AML-193 (cell line): ENCODE measurements at places on chromosomes 13 and 19.

DNA sequence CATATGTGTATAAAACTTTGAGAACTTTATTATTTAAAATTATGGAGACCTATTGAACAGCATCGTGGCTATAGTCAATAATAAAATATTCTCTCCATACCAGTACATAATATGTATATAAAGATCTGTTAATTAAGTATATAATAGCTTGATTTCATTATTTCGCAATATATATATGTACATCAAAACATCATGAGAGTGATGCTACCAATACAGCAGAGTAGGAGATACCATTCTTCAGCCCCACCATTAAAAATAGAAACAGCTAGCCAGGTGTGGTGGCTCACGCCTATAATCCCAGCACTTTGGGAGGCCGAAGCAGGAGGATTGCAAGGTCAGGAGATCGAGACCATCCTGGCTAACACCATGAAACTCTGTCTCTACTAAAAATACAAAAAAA is 1755.3 kb upstream of the SPRY2 start:
- no peak for DNase-seq

GRCh38 chr19:50842130-50842529 is 8.8 kb upstream of the KLK15 start:
- DNase-seq = no peak

- DNase-seq = peak; percentile 19
These were observed 25.0 kb downstream of the LRCH1 start for GRCh38 chr13:46577696-46578589.

GRCh38 chr19:53520163-53520546 is 17.8 kb upstream of the ZNF331 start:
- DNase-seq = no peak

GRCh38 chr13:91644806-91645205 is 246.4 kb downstream of the GPC5 start:
- DNase-seq = no peak

DNA sequence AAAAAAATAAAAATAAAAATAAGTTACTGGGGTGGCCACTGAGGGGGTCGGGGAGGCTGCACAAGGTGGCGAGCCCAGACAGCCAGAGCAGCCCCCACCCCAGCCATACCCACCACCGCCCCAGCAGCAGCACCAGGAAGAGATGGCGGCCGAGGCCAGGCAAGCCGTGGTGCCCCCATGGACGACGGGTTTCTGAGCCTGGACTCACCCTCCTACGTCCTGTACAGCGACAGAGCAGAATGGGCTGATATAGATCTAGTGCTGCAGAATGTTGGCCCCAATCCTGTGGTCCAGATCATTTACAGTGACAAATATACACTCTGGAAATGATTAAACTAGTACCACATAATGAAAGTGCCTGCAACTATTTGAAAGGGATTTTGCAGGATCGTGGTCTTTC is 71.6 kb upstream of the ZDHHC20 start:
- DNase-seq = no peak

DNA sequence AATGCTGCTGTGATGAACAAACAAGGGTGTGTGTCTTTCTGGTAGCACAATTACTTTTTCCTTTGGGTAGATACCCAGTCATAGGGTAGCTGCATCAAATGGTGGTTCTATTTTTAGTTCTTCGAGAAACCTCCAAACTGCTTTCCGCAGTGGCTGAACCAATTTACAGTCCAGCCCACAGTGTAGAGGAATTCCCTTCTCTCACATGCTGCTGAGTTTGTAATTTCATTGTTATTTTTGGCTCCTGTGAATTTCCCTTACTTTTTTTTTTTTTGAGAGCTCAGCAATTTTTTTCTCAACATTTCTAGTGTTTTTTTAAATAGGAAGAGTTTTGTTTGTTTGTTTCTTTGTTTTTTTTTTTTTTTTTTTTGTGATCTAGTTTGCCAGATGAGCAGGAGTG is 37.5 kb upstream of the ADGRE1 start:
- no peak for DNase-seq

DNA sequence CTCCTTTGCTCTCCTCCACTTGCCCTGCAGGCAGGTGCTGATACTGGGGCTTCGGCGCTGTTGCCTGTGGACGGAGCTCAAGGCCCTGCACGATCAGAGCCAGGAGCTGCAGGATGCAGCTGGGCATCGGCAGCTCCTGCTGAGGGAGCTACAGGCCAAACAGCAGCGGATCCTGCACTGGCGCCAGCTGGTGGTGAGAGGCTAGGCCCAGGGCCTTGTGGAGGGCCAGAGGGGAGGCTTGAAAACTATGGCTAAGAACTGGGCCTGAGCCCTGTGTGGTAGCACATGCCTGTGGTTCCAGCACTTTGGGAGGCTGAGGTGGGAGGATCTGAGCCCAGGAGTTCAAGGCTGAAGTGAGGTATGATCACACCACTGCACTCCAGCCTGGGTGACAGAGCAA is 6.3 kb downstream of the HAUS5 start:
- no peak for DNase-seq
